ENCODE measurements at places on chromosomes 6 and 20.

DNA sequence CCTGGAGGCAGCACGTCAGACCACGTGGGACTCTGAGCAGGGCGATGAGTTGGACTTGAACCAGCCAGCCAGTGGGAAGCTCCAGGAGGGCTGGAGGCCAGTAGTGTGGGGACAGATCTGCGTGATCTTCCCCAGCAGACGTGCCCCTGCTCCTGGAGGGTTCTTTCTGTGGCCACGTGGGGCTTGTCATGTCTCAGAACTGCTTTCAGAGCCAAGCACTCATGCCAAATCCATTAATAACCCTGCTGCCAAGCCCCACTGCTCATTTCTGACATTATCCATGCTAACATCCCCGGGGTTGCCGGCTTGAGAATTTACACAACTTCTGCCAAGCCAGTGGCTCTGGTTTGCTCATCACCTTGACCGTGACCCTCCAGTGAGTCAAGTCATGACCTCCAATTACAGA lies 38.3 kb downstream of the SIRPA start:
- no peak for DNase-seq

GRCh38 chr6:14259594-14260152 lies 142.1 kb downstream of the CD83 start:
- no peak for DNase-seq

- DNase-seq, result no peak
Measured at GRCh38 chr20:45406260-45407066, 1.6 kb upstream of the DBNDD2 start.

DNA sequence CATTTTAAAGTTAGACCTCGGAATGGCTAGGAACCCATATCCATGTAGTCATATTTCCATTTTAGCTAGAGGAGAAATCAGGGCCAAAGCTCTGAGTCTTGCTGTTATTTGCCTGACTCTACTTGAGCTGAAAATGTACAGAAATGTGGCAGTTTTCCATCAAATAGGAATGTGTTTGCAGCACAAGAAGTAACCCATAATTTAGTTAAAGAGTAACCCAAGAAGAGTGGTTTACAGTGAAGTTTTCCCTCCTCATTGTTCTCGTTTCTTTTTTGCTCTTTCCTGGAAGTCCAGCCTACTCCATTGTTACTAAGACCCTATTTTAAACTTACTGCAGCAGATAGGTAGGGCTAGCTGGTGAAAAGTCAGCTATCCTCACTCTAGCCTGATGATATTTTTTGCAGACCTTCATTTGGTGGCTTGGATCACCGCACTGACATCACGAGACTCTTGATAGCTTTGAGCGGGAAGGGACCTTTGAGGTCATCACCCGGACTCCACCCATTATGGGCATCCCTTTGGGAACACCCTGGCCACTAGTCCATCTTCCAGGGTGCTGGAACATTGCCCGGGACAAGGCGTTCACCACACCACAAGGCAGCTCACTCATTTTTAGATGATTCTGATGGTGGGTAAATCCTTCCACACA lies 28.0 kb upstream of the ADGRF5 start:
- no peak for DNase-seq

DNA sequence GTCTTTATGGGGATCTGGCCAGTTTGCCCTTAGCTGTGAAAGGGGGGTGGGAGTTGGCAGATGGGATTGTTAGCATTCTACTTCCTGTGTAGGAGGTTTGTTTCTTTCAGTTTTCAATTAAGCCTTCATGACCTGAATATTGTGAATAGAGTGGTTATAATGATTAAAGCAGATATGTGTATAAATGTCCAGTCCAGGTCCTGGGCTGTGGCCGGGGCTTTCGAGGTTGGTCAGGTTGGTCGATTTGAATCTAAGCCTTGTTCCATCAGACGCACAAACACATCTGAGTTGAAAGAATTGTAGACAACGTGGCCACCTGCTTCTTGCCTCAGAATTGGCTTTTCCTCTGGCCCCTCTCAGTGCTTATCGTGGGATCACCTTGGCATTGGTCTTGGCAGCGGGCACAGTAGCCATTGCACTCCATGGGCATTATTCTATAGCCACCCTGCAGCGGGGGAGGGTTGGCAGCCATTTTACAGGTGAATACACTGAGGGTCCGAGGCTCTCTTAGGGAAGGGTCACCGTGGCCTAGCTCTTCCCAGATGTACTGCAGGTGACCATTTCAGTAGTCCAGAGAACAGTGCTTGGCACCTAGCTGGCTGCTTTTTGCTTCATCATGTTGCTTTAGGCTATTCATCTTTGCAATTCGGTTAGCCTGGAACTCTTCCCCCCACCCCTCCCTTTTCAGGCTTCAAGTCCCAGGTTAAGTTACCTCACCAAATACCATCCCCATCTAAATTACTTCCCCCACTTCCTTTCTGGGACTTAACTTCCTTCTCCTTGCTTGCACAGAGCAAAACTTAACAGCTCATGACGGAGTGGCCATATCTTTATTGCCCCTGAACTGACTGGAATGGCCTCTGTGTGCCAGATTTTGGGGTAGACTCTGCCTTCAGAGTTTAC lies 1.1 kb downstream of the RNF114 start:
- DNase-seq, result no peak

GRCh38 chr20:20368418-20369249 lies 730 bp downstream of the INSM1 start:
- no peak for DNase-seq

GRCh38 chr6:111591370-111591900 lies 14.2 kb downstream of the TRAF3IP2 start:
- no peak for DNase-seq

GRCh38 chr6:424741-425417 lies 33.3 kb downstream of the IRF4 start:
- DNase-seq, result no peak

Measured in stimulated activated CD8-positive, alpha-beta memory T cell treated with anti-CD3 and anti-CD28 coated beads, Interleukin-2, amount 100 ng/mL, for 1 hour (primary cell).